Brain pericyte (primary cell): ENCODE measurements at places on chromosomes 2 and 18.

DNA sequence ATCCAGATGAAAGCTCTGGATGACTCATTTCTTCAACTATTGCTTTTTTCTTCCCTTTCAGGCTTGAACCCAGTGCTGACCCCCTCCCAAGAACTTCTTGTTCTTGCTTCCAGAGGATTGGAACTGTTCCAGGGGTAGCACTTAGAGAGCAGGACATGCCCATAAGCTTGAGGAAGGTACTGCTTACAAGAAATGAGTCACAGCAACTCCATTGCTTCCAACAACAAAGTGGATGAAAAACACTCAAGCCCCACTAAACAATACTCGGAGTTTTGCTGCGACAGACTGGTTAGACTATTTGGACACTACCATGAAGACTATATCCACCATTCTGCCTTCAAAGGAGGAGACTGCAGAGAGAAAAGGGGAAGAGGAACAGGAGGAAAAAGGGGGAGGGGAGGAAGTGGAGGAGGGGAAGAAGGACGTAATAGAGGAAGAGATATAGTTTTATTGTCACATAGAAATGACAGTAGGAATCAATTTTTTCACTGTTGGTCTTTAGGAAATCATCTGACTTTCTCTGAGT, 1.6 kb upstream of the EPC2 start:
- peak; percentile 39 for DNase-seq

DNA sequence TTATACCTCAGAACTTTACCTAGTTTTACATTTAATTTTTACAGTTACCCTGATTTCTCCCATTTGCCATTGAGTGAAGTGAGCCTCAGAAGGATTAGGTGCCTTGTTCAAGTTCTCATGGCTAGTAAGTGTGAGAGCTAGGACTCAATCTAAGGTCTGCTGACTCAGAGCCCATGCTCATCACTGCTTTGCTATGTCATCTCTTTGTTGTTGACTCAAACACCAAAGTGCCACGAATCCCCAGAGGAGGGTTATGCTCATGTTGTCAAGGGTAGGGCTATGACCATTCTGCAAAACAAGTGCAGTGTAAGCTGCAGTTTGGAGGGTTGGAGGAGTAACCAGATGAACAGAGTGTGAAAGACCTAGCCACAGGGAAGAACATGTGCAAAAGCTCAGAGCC, 185.4 kb upstream of the SKOR2 start:
- no peak for DNase-seq

DNA sequence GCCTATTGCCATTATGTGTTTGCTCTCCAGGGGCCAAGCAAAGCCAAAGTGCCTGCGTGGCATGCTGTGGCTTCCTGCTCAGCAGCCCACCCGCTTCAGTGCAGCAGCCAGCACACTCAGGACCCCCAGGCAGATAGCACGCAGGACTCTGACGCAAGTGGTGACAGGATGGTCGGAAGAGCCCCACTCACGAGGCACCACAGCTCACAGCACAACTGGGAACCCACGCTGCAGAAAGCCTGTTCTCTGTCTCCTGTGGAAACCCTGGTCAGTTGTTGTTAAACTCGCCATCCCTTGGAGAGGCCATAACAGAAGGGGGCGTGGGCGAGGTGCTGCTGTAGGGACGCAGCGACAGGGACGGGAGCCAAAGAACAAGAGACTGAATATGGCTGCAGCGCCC, 76.4 kb downstream of the HDAC4 start:
- DNase-seq = no peak

DNA sequence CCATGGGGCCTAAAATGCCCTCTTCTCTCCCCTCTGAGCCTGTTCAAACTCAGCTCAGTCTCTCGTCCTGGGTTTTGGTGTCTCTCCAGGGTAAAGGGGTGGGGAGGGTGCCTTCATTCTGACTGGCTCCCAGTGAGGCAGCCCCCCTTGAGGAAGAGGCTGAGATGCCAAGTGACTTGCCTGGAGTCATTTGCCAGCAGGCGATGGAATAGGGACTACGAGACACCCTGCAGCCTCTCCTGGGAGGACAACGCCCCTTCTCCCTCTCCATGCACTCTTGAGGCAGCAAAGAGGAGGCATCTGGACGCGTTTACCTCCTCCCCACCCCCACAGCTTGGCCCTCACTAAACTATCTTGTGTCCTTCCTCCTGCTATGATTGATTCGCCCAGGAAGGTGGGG, 760 bp upstream of the STON1 start:
- DNase-seq = no peak

DNA sequence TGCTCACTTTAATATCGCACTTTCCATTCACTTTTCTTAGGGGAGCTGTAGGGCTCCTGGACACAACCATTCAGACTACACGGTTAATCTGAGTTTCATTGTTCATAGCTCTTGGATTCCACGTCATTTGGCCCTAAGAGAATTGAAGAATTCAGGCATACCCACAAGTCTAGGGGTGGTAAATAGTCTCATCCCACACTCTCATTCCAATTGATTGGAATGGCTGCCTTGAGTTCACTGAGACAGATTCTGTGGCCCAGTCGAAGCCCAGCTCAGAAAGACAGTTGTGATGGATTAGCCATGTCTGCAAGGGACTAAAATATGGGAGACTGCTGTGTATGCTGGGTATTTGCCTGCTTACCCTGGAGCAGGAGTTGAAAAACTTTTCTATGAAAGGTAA, 124.6 kb downstream of the TFCP2L1 start:
- no peak for DNase-seq
